ENCODE measurements at places on chromosomes 12 and 14.
A peak's percentile ranks its signal among the peaks of the same experiment; 100 is the strongest.

- peak; percentile 71 for DNase-seq
These were observed 30.7 kb downstream of the P2RX4 start for GRCh38 chr12:121240484-121241101.

GRCh38 chr12:31702047-31702446 is 26.8 kb downstream of the AMN1 start:
- peak; percentile 10 for DNase-seq

DNA sequence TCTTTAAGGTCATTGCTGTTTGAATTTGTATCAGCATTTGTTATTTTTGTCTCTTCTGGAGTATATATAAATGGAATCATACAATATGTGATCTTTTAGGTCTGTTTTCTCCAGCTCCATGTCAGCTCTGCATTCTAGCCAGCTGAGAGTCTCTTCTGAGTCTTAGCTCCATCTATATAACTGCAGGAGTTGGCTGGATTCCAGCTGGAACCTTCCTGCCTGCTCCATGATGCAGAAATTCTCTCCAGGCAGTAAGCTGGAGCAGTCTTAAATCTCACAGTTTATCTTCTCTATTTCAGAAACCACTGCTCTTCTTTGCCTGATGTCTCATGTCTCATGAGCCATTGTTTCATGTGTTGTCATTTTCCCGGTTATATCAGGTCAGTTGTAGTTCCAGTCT is 827.6 kb downstream of the NRXN3 start:
- peak; percentile 54 for DNase-seq

DNA sequence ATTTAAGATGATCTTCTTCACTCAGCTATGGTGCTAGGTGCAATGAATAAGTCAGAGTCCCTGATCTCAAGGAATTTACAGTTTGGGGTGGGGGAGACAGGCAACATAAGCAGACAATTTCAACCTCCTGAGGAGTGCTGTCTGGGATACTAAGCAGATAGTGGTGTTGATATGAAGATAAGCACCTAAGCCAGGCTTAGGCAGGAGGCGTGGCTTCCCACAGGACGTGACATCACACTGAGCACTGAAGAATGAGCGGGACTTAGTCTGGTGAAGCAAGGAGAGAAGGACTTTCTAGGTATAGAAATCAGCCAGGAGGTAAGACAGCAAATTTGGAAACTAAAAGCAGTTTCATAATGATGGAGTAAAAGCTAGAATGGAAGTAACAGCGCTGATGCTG is 6.8 kb downstream of the PRPH start:
- no peak for DNase-seq

DNA sequence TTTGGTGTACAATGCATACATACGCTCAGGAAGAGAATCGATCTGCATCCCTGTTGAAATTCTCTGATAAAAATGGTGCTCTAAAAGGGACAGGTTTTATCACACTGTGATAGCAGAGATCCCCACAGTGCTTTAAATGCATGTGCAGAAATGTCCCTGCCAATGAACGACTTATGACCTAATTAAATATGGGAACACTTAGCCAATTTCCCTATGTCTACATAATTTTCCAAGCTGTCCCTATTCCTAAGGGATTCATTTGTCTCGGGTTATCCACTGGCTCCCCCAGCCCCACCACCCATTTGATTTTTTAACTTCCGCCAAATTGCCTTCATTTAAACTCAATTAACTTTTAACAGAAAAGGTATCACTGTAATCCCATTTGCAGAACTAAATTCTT is 284.6 kb downstream of the TMEM132D start:
- no peak for DNase-seq

- DNase-seq = no peak
These were observed 287.2 kb upstream of the ATP2B1 start for GRCh38 chr12:89995870-89996269.

DNA sequence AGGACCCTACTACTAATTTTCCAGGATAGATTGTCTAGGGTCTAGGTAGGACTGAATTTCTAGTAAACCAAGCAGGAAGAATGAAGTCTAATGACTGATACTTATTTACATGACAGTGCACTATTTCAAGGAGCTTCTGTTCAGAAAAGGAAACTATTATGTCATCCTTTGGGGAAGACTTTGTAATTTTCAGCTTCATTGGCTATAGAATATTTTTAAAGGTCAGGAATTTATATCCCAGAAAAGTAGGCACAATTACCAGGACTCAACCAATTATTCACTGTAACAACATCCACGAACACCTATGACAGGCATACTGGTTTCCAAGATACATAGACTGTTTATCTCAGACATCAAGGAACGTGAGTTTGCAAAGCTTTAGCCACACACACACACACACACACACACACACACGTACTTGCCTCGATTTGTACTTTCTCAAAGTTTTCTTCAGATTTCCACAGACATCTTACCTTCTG is 23.2 kb downstream of the OR6S1 start:
- no peak for DNase-seq

DNA sequence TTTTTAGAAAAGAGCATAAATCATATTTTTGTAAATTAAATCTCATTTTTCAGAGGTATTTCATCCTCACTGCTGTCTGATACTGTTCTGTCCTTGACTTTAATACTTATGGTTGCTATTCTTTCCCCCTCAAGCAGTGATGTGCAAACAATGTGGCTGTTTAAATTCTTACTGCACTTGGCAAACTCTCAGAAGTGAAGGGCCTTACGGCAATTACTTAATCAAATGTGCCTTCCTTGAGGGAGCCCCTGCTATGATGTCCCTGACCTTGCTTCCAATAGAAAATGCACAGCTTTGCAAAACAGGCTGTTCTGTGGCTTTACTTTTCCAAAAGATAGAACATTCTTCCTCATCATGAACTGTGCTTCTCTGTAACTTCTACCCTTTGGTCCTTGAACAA is 35.2 kb downstream of the UBE3B start:
- DNase-seq = no peak

GRCh38 chr14:66568220-66568619 is 60.3 kb downstream of the GPHN start:
- DNase-seq = no peak
